Dermis blood vessel endothelial cell (primary cell): ENCODE measurements at places on chromosomes 7 and 10. TPM values are rescaled to one million over a fixed set of nuclear protein-coding genes. Genes with fewer than 3 reads are reported as not detected.
A peak's percentile ranks its signal among the peaks of the same experiment; 100 is the strongest.

- DNase-seq = no peak
These were observed 114.9 kb upstream of the FAM3C start for GRCh38 chr7:121510858-121511482.

- no peak for DNase-seq
These were observed 118.7 kb upstream of the CDK6 start for GRCh38 chr7:92955081-92955480.

DNA sequence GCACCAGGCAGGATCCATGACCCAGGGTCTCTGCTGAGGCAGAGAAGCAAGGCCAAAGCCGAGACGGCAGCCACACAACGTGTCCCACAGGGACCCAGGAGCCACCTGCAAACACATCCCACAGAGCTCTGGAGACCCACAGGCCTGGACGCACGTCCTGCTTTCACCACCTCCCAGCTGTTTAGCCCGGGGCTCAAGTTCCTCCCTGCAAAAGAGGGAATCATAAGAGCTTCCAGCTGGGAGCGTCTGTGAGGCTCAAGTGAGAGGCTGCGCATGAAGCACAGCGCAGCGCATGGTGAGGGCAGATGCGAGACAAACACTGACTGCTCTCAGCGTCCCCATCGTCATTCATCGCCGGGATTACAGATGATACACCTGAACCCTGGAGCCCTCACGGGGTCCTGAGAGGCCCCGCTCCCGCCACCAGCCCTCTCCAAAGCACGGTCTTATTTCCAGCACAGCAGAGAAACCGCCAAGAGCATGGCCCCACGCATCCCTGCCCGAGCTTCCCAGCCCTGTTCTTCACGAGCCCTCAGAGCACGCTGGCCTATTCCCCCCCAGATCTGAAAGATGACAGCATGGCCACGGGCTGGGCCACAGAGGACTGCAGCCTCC lies 88.7 kb downstream of the MAD1L1 start:
- no peak for DNase-seq

DNA sequence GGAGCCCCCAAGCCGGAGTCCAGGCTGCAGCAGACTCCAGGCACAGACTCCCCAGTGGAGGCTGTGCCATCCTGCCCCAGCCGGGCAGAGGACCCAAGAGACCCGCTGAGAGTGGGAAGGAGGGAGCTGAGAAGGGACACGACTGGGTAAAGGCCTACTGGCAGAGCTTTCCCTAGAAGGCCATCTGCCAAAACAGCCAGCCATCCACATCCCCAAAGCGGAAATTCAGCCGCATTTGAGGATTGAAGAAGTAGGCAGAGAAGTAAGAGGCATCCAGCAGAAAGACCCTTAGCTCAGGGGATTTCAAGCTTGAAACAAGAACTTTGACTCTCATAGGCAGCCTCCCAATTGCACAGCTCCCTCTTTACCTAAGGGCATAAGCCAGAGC lies 857 bp downstream of the CPXM2 start:
- DNase-seq = no peak

DNA sequence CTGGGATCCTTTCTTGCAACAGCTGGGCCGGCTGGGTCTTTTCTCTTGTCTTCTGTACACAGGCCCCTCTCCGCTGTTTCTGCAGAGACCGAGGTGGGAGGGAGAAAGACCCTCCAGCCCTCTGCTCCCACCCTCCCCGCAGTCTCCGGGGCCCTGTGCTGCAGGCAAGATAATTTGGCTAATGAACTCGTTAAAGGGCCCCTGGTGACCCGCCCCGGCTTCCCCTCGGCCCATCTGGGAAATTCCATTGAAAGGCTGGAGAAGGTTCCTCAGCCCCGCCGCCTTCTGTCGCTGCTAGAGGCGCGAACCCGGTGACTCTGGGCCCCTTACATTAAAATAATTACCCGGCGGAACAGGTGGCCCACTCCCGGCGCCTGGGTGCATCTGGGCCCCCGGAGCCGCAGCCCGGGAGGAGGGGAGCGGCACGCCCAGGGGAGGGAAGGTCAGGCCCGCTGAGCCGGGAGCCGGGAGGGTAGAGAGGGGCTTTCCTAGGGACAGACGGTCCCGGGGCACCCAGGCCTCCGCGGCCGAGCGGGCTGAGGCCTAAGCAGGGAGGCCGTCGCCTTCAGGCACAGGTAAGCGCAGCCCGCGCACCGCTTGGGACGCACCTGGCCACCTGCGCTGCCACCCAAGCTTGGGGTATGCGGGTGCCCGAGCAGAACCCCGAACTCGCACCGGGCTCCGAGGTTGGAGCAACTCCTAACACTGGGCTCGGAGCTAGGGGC lies 7.3 kb upstream of the MNX1 start:
- DNase-seq = no peak

- DNase-seq = no peak
These were observed 337.1 kb upstream of the GLI3 start for GRCh38 chr7:42573881-42574672.

- DNase-seq = no peak
These were observed 231.7 kb downstream of the GALNT17 start for GRCh38 chr7:71363627-71364026.

DNA sequence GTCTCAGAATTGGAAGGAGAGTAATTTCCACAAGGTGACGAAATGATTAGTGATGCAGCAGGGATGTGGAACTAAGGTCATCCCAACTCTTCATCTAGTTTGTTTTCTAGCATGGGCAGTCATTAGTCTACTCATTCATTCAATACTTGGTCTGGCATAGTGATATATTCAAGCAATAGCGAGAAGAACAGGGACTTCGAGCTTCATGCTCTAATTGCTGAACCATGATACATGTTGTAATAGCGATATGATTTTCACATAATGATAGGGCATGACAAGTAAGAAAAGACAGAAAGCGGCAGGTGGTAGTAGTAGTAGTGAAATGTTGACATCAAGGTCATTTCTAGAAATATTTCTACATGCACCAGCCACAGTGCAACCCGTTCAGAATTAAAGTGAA lies 652.1 kb downstream of the PHTF2 start:
- DNase-seq = no peak

Gene EEPD1
- 1.3 and 5.1 TPM in 2 replicates for total RNA-seq

DNA sequence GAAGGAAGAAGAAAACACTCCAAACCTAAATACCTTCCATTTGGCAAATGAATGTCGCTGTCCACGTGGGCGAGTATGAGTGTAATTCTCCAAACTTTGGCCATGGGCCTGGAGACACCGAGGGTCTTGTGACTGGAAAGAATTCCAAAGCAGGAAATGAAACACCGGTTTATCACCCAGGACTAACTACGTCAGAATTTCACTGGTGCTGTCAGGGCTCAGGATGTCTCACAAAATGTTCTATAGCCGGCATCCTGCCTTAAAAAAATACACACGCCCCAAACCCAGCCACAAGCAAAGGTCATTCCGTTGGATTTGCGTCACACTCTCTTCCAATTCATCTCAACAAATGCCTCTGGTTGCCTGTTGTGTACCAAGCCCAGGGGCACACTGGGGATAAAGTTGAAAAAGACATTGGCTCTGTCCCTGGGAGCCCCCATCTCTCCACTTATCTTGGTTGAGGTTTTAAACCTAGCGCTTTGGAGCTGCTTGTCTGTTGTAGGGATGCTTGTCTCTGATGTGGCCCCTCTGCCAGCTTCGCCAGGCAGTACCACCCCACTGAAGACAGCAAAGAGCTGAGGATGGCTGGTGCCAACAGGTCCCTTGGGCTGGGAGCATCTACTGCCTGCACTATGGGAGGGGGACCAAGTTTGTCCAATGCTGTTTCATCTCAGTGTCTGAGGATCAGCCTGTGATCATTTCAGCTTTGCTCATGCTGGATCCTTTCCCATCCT lies 31.2 kb downstream of the GSTO2 start:
- DNase-seq = peak; percentile 98
